ENCODE measurements at places on chromosomes 11 and 22. TPM values are rescaled to one million over a fixed set of nuclear protein-coding genes. Genes with fewer than 3 reads are reported as not detected.

The OR2AG2 gene
- 0.29 TPM for total RNA-seq

The ACTN3 gene
- 0.19 TPM for total RNA-seq

The OR52I1 gene
- not detected for total RNA-seq

The OR10D3 gene
- total RNA-seq: not detected

The MMP27 gene
- not detected for total RNA-seq

The SMIM35 gene
- total RNA-seq: not detected

The DERL3 gene
- not detected for total RNA-seq

The SMDT1 gene
- 5.0 TPM for total RNA-seq

Measured in vein endothelial cell (primary cell).